ENCODE measurements at places on chromosomes 2 and 18.

- no peak for DNase-seq
These were observed 506.5 kb downstream of the NRXN1 start for GRCh38 chr2:50525423-50525822.

GRCh38 chr18:36432880-36433555 is 135.5 kb downstream of the FHOD3 start:
- DNase-seq = no peak

- no peak for DNase-seq
These were observed 44.9 kb downstream of the TGOLN2 start for GRCh38 chr2:85282914-85283313.

DNA sequence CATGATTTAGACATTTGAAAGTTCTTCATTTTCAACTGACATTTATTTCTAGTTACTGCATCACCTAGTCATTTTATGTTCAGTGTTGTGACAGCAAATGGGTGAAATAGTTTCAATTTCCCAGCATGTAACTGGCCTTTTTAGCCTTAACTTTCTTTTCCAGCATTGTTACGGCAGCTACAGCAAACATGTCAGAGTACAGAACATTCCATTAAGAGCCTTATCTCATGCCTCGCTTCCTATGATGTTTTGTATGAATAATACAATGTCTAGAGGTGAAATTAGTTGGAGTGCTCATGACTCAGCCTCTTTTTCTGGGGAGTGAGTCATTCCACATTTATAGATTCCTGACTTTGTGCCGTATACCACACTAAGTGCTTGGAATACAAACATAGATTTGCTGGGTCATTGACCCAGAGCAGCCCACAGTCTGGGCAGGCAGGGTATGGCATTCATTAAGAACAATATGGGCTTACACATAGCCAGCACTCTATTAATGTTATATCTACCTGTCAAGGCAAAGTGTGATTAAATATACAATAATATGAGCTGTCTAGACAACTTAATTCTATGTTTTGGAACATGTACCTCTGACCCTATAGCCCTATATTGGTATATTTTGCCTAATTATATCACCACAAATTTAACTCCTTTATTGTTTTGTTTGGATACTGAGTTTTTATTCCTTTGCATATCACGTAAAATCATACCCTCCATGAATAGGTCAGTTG is 72.2 kb downstream of the MAP2 start:
- DNase-seq = peak; percentile 11

GRCh38 chr18:55637204-55637603 is 49.2 kb upstream of the TCF4 start:
- DNase-seq = no peak

DNA sequence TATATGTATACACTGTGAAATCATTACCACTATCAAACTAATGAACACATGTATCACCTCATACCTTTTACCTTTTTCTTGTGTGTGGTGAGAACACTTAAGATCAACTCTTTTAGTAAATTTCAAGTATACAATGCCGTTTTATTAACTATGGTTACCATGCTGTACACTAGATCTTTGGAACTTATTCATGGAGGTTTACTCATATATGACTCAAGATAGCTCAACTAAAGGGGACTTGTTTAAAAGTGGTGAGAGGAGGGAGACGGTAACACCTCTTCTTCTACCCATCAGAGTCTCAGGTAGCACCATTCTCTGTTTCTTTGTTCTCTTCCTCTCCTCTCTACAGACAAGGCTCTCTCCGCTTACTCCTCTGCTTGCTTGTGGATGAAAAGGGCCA is 36.1 kb upstream of the TMEM178A start:
- no peak for DNase-seq
